T follicular helper cell (primary cell): ENCODE measurements at places on chromosomes 7 and 10.

DNA sequence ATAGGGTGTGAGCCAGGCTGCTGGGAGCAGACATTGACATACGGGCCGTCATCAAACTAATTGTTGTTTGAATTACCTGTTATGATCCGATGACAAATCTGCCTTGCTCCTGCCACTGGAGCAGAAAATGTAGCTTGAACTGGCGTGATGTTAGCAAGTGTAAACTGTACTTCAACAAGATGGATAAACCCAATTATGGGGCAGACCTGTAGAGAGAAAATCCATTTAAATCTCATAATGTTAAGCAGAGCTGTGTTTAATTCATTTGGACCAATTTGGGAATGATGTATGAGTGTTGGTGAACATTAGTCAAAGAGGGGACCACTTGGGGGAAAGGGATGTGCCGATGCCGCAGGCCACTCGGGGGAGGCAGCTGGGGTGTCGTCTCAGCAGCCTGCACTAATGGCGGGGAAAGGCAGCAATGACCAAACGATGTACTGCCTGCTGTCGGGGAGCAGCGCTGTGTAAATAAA lies 27.4 kb downstream of the TCF7L2 start:
- DNase-seq: no peak

GRCh38 chr10:30185916-30186315 lies 126.5 kb upstream of the JCAD start:
- no peak for DNase-seq

DNA sequence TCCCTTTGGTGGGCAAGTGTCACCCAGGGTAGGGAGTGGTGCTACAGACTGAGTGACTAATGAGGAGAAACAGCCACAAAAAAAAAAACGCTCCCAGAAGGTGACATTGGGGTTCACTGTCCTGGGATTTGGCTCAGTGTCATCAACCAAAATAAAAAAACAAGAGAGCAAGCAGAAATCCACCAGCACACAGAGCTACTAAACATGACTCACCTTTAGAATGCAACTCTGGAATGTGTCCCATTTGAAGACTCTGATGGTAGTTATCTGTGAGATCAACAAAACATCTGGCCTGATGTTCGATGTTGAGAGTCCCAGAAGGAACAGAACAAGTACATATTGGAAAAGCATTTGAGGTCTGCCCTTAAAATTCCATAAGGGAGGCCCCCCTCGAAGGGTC lies 200.3 kb upstream of the LYZL2 start:
- DNase-seq: no peak

DNA sequence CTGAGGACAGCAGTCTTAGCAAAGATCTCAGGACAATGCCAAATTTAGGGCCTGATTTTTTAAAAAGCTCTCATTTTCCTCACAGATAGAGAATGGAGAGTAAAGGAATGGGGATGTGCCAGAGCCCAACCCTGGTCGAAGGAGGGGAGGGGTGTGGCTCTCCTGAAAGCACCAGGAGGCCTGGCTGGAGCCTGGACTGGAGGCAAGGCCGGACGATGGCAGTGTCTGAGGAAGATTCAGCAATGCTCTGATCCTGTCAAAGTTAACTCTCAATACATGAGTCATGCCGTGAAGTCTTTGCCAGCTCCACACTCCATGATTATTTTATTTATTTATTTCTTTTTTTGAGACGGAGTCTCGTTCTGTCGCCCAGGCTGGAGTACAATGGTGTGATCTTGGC lies 108.3 kb downstream of the UPF2 start:
- DNase-seq: no peak

DNA sequence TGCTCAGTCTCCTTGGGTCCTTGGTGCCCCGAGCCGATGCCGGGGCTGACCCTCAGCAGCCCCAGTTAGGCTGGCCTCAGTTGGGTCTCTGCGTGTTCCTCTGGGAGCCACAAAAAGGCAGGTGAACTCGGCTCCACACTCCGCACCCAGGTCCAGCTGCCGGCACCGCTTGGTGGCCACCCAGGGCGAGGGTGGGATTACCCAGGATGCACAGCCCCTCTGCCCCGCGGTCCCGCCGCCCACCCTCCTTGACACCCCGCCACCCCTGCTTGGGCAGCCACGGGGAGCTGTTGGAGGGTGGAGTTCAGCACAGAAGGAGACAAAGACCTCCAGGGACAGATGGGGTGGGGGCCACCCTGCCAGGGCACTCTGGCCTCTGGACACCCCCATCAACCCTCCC lies 17.7 kb downstream of the VENTX start:
- no peak for DNase-seq

- DNase-seq: peak; percentile 47
Measured at GRCh38 chr7:76260171-76260703, 42.2 kb upstream of the HSPB1 start.

- DNase-seq: no peak
Measured at GRCh38 chr7:56040730-56041129, 10.5 kb downstream of the PSPH start.

DNA sequence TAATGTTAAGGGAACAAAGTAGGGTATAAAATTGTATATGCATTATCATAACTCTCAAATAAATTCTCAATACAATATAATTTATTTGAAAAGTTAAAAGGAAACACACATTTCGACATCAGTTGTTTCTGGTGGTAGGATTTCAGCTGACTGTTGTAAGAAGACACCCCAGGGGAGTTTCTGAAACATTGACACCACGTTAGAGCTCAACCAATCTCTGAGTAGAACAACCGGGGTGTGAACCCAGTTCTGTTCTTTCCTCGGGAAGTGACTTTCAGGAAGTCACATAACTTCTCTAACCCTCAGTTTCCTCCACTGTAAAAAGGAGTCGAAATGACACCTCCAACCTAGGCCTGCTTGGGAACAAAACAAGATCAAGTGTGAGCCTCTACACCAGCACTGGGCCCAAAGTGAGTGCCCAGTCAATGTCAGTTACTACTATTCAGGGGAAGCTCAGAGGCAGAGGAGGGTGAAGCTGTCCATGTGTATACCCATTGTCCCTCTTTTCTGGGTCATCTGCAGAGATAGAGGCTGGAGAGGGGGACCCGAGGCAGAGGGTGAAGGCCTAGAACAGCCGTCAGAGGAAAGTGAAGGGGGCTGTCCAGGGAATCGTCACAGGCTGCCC lies 67.1 kb downstream of the AOAH start:
- no peak for DNase-seq

DNA sequence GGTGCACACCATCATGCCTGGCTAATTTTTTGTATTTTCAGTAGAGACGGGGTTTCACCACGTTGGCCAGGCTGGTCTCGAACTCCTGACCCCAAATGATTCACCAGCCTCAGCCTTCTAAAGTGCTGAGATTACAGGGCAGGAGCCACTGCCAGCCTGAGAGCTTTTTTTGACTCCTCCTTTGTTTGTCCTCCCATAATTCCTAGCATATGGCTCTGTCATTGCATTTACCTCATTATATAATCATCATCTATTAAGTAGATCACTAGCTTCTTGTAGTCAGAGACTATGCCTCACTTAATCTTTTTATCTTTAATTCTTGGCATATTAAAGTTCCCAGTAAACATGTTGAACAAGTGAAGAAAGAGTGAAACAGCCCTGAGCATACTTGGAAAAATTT lies 82.1 kb downstream of the CPEB3 start:
- DNase-seq: no peak

GRCh38 chr10:73788864-73789658 lies 3.7 kb downstream of the ZSWIM8 start:
- no peak for DNase-seq

DNA sequence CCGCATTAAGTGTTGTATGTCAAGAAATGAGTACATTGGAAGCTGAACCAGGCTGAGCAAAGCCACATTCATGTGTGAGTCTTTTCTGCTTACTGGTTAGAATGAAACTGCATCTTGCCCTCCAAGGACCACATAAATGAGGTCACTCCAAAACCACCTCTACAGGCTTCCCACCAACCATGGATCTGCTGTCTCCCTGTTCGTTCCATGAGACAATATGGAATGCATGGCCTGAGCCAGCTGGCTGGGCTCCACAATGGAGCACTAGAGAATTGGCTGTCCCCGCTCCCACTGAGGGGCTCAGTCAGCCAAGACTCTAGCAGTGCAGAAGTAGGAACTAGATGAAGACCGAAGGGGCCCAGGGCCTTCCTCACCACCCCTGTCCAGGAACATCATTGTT lies 120.8 kb downstream of the TNS3 start:
- DNase-seq: no peak

DNA sequence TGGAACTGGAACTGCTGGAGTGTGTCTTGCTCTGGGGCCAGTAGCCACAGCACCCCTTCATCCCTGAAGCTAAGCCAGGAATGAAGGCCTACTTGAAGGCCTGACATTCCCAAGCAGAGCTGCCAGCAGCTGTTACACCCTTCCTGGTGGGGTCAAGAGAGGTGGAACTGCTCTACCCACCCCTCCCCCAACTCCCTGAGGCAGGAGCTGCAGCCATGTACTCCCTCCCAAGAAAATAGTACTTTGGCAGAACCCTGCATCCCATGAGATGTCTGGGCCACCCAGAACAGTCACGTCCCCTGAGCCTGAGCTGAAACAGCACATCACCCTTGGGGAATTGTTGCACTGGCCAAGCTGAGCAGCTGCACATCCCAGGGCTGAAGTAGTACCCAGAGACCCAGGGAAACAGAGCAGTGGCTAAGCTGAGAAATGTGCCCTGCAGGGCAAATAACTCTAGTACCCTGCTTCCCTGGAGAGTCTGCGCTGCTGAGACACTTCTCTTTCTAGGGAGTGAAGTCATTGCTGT lies 63.4 kb upstream of the PLA2G12B start:
- no peak for DNase-seq

DNA sequence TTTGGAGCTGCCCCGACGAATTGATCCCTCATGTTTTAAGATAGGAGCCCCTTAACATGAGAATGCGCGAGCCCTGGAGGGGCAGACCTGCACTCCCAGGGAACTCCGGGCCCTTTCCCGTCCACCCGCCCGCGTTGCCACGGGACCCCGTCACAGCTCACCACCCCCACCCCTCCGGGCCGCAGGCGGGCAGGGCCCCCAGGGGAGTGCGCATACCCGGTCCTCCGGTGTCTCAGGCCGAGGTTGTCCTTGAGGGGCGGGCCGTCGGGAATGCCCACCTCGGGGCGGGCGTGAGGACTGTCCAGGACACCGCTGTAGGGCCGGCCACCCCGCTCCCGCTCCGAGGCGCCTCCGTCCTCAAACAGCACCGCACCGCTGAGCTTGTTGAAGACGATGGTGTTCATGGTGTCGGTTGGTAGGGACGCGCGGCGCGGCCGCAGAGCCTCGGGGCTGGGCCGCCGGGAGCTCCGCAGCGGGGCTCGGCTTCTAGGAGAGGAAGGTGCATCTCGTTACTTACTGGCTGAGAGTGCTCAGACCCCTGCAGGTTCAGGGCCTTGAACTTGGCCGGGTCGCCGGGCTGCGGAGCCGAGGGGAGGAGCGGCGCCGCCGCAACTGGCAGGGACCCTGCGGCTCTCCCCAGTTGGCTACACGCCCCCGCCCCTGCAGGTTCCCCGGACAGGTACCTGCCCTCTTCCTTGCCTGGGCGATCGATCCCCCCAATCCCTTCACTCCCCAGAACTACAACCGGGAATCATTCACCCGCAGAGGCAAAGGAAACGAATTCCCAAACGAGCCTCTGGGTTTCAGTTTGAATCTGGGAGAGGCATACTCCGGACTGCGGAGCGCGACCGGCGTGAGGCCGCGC lies 2.4 kb downstream of the MKX start:
- DNase-seq: no peak

DNA sequence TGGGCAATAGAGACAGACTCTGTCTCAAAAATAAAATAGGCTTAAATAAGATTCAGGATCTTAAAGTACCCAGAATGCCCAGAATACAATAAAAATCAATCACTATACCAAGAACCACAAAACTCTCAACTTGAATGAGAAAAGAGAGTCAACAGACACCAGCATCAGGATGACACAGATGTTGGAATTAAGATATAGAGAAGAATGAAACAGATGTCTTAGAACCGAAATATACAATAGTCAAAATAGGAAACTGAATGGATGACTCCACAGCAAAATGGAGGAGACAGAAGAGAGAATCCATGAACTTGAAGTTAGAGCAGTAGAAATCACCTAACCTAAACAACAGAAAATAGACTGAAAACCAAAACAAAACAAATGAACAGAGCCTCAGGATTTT lies 29.6 kb downstream of the POR start:
- no peak for DNase-seq

DNA sequence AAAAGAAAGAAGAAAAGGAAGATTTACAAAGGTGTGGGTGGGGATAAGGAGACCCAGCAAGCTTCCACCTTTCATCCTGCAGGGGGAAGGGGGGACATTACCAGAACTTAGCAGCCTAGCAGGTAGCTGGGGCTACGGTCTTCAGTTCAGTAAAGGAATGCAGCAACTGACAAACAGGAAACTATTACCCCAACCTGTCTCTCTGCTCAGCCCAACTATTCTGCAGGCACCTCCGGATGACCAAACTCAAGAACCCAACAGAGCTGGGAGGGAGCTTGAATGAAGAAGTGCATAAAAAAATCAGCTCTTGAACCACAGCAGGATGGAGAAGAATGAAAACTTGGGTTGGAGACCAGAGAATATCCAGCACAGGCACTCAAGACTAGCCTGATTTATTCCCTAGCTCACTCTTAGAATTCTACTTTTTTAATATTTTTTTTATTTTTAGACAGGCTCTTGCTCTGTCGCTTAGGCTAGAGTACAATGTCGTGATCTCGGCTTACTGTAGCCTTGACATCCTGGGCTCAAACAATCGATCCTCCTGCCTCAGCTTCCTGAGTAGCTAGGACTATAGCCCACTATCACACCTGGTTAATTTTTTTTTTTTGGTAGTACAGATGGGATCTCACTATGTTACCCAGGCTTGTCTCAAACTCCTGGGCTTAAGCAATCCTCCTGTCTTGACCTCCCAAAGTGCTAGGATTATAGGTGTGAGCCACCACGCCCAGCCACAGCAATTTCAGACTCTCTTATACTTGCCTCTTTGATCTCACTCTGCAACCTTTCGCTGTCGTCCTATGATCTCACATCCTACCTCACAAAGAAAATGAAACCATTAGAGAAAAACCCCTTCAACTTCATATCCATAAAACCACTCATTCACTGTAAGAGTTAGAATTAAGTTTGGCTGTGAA lies 18.5 kb upstream of the C10orf67 start:
- DNase-seq: peak; percentile 23

GRCh38 chr10:5492929-5493576 lies 6.3 kb downstream of the CALML5 start:
- DNase-seq: no peak

DNA sequence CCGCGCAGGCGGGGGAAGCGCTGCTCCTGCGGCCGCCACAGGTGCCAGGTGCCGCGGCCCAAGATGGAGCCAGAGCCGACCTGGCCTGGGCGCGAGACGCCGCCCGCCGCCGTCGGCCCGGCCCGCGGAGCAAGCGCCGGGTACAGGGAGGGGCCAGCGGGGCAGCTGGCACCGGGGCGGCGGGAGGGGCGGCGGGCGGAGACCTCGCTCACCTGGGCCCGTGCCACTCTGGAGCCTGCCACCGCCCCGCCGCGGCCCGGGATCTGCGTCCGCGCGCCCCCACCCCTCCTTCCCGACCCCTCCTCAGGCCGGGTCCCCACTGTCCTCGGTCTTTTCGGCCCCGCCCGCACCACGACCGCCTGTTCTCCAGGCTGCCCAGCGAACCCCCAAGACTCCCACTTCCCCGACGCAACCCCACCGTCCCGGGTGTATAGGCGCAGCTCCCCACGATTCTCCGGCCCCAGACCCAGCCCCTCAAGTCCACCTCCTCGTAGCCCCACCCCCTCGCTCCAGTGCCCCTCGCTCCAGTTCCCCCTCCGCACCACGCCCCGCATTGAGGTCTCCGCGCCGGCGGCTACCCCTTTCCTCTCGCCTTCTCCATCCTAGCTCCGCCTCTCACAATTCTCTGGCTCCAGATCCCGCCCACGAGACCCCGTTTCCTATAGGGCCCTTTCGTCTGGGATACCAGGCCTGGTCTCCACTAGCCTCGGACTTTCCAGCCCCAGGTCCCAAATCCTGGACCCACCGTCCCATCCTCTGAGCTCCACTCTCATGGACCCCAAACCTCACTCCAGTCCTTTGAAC lies at the start of gene GPRIN2:
Gene GPRIN2 (minus strand): TSS at position 144 of the 804 bp plus-strand sequence. CDS start 5,922 bp downstream, outside the sequence.
- no peak for DNase-seq
